ENCODE measurements at places on chromosomes 2 and 18. TPM values are rescaled to one million over a fixed set of nuclear protein-coding genes. Genes with fewer than 3 reads are reported as not detected.

MERTK gene
- polyA plus RNA-seq = 1.1 TPM

EPHA4 gene
- 140 TPM for polyA plus RNA-seq

GALNT14 gene
- not detected for polyA plus RNA-seq

GCKR gene
- polyA plus RNA-seq = not detected

SERPINB4 gene
- polyA plus RNA-seq = not detected

COX5B gene
- 769 TPM for polyA plus RNA-seq

CNGA3 gene
- polyA plus RNA-seq = not detected

TMEM198 gene
- polyA plus RNA-seq = 0.97 TPM

MTLN gene
- 222 TPM for polyA plus RNA-seq

SEH1L gene
- polyA plus RNA-seq = 83.7 TPM

ERMN gene
- 18.7 TPM for polyA plus RNA-seq

CCBE1 gene
- 0.04 TPM for polyA plus RNA-seq

B3GNT7 gene
- polyA plus RNA-seq = not detected

PID1 gene
- polyA plus RNA-seq = 2.9 TPM

MREG gene
- polyA plus RNA-seq = 21.9 TPM

KIAA2012 gene
- 0.13 TPM for polyA plus RNA-seq

All from Purkinje cell (primary cell).